Endothelial cell (in vitro differentiated cells): ENCODE measurements at places on chromosomes 1 and 21.

GRCh38 chr1:1898246-1898933 is 7.5 kb upstream of the GNB1 start:
- no peak for DNase-seq

- no peak for DNase-seq
These were observed 75.8 kb downstream of the TM2D1 start for GRCh38 chr1:61648983-61649742.

- DNase-seq = no peak
These were observed 184.1 kb downstream of the PSMG1 start for GRCh38 chr21:38999161-38999560.

DNA sequence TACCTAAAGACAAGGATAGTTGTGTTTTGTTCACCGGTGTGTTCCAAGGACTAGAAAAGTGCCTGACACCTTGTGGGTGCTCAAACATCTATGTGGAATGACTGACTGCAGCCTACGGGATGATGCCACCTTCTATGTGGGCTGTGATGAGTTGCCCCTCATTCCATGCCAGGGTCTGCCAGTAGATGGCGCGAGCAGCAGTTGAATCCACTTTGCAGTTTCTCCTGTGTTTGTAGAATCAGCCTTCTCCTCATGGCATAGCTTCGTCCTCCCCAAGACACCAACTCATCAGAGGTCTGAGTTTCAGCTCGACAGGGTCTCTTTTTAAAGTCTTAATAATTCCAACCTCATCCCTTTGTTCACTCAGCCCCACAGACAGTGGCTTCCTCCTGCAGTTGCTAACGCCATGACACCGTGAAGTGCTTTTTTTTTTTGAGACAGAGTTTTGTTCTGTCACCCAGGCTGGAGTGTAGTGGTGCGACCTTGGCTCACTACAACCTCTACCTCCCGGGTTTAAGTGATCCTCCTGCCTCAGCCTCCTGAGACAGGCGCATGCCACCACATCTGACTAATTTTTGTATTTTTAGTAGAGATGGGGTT is 133.7 kb downstream of the CAPN8 start:
- DNase-seq = peak; percentile 76

DNA sequence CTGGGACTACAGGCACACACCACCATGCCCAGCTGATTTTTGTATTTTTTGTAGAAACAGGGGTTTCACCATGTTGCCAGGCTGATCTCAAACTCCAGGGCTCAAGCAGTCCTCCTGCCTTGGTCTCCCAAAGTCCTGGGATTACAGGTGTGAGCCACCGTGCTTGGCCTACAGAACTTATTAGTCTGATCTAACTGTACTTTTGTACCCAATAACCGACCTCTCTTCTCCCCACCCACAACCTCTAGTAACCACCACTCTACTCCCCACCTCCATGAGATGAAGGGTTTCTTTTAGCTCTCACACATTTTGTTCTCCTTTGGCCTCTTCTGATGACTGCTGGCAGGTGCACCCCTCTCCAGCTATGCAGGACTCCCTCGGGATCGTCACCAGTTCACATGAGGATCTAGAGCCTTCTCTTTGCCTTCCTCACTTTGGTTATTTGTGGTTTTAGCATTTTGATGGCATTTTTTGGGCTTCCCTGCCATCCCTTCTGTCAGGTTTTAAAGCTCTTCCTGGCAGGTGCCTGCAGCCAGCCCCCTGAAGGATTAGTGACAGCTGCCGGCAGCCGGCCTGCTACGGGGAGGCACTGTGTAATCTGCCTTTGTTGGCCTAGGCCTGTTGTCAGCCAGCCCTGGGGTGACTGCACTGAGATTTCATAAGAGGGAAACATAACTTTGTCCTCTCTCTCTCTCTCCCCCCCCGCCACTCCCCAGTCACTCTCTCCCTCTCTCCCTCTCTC is 99.8 kb upstream of the ATP1A1 start:
- DNase-seq = no peak

- DNase-seq = no peak
These were observed 40.6 kb upstream of the LBR start for GRCh38 chr1:225468270-225469020.
